ENCODE measurements at places on chromosomes 2 and 18.

DNA sequence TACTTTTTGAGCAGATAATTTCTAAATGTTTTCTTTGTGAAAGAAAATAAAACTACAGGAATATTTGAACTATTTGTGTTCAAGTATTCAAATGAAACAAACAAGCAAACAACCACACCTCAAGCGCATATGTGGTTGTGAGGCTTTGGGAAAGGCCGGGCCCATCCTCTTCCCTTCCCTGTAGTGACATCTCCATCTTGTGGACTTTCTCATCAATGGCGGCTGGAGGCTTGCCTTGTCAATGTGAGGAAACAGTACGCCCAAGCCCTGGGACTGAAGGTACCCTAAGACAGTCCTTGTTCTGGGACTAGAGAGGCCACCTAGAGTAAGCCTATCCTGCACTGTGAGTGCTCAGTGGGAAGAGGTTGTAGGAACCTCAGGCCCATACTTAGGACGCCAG is 166.8 kb downstream of the TPGS2 start:
- peak; percentile 65 for DNase-seq

- DNase-seq, result no peak
These were observed 44.9 kb upstream of the CYP1B1 start for GRCh38 chr2:38120829-38121228.

- DNase-seq, result no peak
These were observed 2.7 kb downstream of the ABHD1 start for GRCh38 chr2:27126252-27126710.

DNA sequence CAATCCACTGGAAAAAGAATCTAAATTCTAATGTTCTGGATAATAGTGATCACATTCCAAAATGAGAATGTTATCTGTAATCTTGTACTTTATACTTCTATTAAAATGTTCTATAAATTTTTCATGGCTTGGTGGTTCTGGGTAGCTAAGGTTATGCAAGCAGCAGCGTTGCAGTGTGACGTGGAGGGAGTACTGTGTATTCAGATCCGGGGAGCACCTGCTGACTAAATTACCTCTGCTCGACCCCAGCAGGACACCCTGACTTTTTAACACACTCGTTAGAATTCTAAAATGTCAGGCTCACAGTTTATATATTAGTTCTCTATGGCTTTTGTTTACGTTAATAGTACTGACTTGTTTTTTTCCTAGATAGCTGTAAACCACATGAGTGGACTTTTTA is 13.0 kb downstream of the ATIC start:
- DNase-seq, result peak; percentile 40

- peak; percentile 4 for DNase-seq
These were observed 29.8 kb upstream of the TBR1 start for GRCh38 chr2:161386228-161386824.

- DNase-seq, result no peak
These were observed 8.4 kb upstream of the SP9 start for GRCh38 chr2:174326161-174327020.

GRCh38 chr18:75482880-75483279 is 55.4 kb upstream of the SMIM21 start:
- no peak for DNase-seq

DNA sequence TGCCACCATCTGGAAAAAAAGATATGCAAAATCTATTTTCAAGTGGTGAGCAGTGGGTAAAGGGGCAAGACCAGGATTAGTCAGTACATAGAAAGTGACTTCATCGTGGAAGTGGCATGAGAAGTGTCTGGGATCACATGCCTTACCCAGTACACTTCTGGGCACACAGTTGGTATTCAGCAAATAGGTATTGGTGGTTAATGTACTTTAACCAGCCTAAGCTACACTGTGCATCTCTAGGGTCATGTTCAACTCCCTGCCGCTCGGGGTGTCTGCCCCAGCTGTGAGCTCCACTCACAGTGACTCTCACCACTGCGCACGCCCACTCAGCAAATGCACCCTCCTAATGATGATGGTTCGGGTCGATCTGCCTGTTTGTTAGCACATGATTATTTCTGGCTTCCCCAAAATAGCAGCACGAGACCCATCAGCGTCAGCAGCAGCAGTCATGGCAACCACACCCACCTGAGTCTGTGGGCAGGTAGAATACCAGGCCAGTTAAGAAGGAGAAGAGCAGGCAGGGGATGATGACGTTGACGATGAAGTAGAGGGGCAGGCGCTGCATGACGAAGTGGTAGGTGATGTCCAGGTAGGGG is 11.1 kb downstream of the CHRNA1 start:
- DNase-seq, result no peak

DNA sequence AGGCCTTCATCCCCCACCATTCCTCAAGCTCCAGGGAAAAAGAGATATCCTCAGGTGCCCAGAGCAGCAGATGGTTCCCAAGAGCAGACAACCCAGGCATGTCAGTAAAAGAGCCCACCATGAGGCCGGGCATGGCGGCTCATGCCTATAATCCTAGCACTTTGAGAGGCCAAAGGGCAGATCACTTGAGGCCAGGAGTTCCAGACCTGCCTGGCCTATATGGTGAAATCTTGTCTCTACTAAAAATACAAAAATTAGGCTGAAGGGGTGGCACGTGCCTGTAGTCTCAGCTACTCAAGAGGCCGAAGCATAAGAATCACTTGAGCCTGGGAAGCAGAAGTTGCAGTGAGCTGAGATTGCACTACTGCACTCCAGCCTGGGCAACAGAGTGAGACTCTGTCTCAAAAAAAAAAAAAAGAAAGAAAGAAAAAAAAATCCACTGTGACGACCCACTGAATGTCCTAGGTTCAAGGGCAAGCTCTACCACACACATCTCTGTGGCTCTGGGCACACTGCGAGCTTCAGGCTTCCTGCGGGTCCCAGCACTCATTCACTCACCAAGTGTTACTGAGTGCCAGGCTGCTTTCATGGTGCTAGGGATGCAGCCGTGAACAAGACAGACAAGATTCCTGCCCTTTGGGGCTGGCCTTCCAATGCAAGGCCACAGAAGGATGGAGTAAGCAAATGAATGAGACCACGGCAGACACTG is 6.5 kb upstream of the DUSP2 start:
- no peak for DNase-seq

- no peak for DNase-seq
These were observed 12.5 kb downstream of the SDC1 start for GRCh38 chr2:20212459-20212870.

- DNase-seq, result peak; percentile 17
These were observed 149.4 kb upstream of the KLF7 start for GRCh38 chr2:207315131-207315530.

DNA sequence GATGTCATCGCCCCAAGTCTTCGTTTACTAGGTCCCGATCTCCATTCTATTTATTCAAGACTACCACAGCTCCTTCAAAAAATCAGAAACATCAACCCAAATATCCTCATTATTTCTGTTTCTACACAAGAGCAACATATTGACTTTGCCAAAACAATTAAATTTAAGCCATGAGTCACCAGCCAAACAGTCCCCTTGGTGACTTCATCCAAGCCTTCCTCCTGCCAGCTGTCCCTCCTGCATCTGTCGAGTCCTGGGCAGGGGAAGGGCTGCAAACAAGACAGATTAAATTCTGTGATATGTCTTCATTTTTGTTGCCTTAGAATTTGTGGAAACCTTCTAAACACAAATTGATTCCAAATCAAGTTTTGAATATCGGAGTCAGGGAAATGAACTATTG is 110.3 kb downstream of the SP3 start:
- no peak for DNase-seq

DNA sequence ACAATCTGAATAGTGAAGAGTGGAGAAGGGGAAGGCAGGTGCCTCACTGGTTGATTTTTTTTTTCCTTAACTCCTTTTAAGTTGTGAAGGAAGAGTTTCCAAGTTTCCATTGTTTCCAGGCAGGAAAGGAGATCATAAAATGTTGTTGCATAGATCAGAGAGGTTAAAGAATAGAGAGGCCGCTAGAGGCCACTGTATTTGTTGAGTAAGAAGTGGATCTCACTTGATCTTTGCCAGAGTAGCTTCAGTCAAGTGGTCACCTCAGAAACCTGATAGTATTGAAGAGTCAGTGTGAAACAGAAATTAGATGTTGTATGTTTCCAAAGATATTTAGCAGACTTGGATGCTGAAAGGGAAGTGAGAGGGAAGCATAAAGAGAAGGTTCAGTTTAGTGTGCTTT is 17.6 kb downstream of the CTNNA2 start:
- peak; percentile 47 for DNase-seq

DNA sequence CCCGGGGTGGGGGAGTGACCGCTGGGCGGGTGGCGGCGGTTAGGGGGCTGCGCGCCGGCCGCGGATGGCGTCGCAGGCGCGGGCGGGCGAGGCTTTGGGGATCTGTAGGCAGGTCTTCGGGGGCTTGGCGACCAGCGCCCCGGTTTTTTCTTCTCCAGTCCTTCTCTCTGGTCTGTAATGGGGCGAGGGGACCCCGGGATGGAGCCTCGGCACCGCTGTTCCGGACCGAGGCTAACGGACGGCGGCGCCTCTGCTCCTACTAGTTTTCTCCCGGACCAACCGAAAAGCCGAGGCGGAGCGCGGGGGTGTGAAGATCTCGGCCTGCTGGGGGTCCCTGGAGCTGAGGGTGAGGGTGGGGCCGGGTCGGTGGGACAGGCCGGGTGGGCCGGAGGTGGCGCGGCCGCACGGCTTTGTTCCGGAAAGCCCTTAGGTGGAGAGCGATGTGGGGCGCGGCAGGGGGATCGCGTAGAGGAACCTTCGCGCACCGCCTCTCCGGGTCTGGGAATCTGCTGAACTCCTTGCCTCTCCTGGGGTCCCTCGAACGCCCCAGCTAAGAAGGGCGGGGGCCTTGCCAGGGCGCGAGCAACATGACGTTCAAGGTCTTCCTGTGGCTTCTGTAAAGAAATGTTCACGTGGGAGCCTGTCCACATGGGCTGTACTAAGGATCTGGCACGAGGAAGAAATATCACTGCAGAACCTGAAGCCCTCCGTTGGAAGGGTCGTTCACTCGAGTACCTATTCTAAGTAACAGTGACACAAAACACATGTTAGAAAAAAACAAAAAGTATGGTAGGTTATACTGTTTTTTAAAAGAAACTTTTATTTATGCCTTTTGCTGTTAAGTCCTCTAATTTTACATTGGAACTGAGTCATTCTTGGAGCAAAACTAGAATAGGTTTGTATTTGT is 861 bp downstream of the SLC39A10 start:
- peak; percentile 68 for DNase-seq

DNA sequence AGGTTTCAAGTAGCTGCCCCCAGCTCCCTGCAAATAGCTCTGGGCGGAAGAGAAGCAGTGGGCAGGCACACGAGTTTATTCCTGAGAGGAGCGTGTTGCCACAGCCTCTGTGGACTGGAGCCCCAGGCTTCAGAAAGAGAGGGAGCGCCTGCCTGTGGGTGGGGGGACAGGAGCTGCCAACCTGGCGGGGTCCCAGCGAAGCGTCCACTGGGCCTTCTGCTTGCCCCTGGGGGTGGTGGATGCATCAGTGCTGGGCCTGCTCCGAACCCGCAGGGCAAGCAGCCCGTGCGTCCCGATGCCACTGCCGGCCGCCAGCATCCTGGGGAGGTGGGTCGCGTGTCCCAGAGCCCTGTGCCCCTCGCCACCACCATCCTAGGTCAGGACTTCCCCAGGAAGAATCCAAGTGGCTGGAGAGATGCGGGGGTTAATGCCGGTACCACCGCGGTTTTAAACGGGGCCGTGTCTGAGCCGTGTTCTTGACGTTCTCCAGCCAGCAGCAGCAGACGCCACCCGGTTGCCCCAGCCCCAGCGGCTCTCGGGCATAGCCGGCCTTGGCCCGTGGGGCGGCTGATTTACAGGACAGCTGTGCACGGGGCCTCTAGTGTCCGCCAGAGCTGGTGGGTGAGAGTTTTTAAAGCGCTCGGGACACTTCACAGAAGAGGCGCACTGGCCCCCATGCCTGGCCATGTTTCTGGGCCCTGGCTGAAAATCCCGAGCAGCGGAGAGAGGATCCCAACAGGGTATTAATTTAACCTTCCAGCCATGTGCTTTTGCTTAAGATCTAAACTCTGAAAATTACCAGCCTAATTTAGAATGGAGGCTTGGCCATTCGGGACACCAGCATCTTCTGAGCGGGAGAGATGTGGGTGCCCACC is 84.7 kb downstream of the NFATC1 start:
- no peak for DNase-seq

DNA sequence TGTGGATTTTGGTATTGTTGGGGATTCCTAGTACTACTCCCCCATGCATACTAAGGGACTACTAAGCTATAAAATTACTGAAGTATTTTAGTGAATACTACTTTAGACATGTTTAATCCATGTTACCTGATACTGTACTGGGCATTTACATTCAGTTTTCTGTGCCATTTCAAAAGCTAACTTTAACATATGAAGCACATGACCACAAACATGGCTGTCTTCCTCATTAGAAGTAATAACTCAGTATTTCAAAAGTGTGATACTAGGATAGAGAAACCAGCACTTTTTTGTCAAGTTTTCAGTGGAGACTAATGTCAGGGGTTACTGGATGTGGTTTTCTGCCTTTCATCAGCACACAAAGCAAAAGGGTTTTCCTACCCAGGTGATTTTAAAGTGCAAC is 27.9 kb downstream of the WDR33 start:
- DNase-seq, result no peak

- DNase-seq, result no peak
These were observed 153.9 kb upstream of the NDUFV2 start for GRCh38 chr18:8948471-8949149.

- DNase-seq, result no peak
These were observed 9.0 kb upstream of the SLC1A4 start for GRCh38 chr2:64980183-64980582.

- peak; percentile 49 for DNase-seq
These were observed 73.2 kb downstream of the MBP start for GRCh38 chr18:77059294-77059916.

- no peak for DNase-seq
These were observed 114.5 kb downstream of the GYPC start for GRCh38 chr2:126770466-126770865.

DNA sequence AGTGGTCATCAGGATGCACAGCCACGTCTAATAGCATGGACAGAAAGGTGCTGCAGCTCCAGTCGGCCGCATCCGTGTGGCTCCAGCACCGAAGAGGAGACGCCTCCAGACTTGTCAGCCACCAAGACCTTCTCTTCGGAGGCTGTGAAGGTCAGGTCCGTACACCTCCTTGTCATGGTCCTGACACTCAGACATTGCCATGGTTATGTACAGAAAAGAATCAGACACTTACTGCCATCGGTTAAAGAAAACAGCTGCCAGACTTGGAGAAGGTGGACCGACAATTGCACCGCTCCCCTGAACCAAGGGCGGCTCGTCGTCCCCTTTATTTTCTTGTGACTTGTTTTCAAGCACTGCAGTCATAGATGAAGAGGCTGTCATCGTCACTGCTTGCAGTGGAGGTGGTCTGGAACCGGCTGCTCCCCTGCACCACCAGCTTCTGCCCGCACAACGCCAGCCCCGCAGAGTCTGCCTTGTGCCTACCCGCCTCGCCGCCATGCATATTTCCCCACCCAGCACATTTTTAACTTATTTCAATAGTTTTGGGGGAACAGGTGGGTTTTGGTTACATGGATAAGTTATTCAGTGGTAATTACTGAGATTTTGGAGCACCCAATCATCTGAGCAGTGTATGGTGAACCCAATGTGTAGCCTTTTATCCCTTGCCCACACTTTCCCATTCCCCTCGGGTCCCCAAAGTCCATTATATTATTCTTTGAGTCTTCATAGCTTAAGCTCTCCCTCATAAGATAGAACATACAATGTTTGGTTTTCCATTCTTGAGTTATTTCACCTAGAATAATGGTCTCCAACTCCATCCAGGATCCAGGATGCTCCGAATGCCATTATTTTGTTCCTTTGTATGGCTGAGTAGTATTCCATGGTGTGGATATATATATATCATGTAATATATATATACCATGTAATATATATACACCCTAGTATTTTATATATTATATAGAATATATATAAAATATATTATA is 18.1 kb downstream of the FBXO48 start:
- no peak for DNase-seq

- DNase-seq, result no peak
These were observed 60.6 kb downstream of the CTIF start for GRCh38 chr18:48599391-48599790.
